ENCODE measurements at places on chromosomes 12 and 14.

- H3K27ac ChIP-seq: no peak overlapping the region
- H3K4me3 ChIP-seq: no peak overlapping the region
- no peaks in the 10 kb centered on the region for H3K36me3 ChIP-seq
- H3K4me1 ChIP-seq: no peaks in the 10 kb centered on the region
- DNase-seq: no peak
- H3K27me3 ChIP-seq: peaks cover 20% of the 10 kb centered on the region
Measured at GRCh38 chr12:49920241-49920914, 16.7 kb upstream of the FAIM2 start.

DNA sequence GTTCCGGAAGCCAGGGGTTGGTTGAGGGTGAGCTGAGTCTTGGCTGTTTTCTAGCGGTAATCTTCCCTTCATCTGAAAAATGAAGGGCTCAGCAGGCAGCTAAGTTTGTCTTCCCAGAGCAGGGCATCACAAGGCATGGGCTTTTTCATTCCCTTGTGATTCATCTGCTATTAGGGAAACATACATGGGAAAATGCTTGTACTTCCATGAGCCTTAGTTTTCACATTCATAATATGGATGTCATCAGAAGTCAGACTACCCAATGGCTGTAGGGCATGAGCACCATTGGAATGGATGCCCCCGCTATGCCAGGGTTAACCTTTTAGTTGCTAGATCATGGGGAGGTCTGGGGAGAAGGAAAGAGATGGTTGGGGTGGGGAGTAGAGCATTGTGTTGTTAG, 18.7 kb downstream of the HELB start:
- peak overlapping the region; percentile 67 for H3K27ac ChIP-seq
- peaks cover 31% of the 10 kb centered on the region for H3K4me1 ChIP-seq
- no peak overlapping the region for H3K4me3 ChIP-seq
- H3K27me3 ChIP-seq: no peaks in the 10 kb centered on the region
- H3K36me3 ChIP-seq: peaks cover 78% of the 10 kb centered on the region

GRCh38 chr12:42326541-42327226, 717 bp downstream of the PPHLN1 start:
- peak overlapping the region; percentile 98 for H3K4me3 ChIP-seq
- H3K36me3 ChIP-seq: peaks cover 23% of the 10 kb centered on the region
- H3K4me1 ChIP-seq: peaks cover 44% of the 10 kb centered on the region
- no peaks in the 10 kb centered on the region for H3K27me3 ChIP-seq

DNA sequence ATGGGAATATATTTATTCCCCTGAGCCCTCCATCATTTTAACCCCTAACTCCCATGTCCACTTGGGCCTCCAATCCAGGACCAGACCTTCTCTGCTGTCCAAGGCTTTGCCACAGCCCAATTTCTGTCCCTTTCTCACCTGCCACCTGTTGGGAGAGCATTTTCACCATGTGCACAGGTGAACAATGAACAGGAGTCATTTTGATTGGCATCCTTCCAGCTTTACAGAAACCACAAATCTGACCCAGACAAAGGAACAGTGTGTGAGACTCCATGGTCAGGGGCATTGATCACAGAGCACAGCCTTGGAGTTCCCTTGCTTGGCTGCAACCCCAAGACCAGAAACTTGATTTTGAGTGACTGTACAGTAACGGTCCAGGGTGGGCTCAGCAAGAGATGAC, 91.9 kb downstream of the CRACR2A start:
- no peaks in the 10 kb centered on the region for H3K27me3 ChIP-seq
- H3K4me1 ChIP-seq: peaks cover 1% of the 10 kb centered on the region
- H3K36me3 ChIP-seq: peaks cover 29% of the 10 kb centered on the region
- H3K27ac ChIP-seq: no peak overlapping the region
- DNase-seq: no peak
- H3K4me3 ChIP-seq: no peak overlapping the region

- H3K27ac ChIP-seq: no peak overlapping the region
- no peaks in the 10 kb centered on the region for H3K36me3 ChIP-seq
- DNase-seq: no peak
- peaks cover 8% of the 10 kb centered on the region for H3K27me3 ChIP-seq
- no peak overlapping the region for H3K4me3 ChIP-seq
Measured at GRCh38 chr14:87745507-87746118, 247.4 kb downstream of the GALC start.

GRCh38 chr14:53628732-53629430, 327.7 kb downstream of the BMP4 start:
- no peak for DNase-seq
- H3K27me3 ChIP-seq: no peaks in the 10 kb centered on the region
- H3K4me3 ChIP-seq: no peak overlapping the region
- H3K27ac ChIP-seq: no peak overlapping the region
- H3K36me3 ChIP-seq: no peaks in the 10 kb centered on the region
- no peaks in the 10 kb centered on the region for H3K4me1 ChIP-seq

- no peak overlapping the region for H3K27ac ChIP-seq
- no peak overlapping the region for H3K4me3 ChIP-seq
- peaks cover 19% of the 10 kb centered on the region for H3K4me1 ChIP-seq
Measured at GRCh38 chr12:53596920-53597363, 29.2 kb downstream of the ATF7 start.

- no peak overlapping the region for H3K4me3 ChIP-seq
- H3K36me3 ChIP-seq: no peaks in the 10 kb centered on the region
- H3K4me1 ChIP-seq: peaks cover 7% of the 10 kb centered on the region
- no peak overlapping the region for H3K27ac ChIP-seq
- no peaks in the 10 kb centered on the region for H3K27me3 ChIP-seq
Measured at GRCh38 chr12:92272061-92272964, 126.7 kb upstream of the BTG1 start.

DNA sequence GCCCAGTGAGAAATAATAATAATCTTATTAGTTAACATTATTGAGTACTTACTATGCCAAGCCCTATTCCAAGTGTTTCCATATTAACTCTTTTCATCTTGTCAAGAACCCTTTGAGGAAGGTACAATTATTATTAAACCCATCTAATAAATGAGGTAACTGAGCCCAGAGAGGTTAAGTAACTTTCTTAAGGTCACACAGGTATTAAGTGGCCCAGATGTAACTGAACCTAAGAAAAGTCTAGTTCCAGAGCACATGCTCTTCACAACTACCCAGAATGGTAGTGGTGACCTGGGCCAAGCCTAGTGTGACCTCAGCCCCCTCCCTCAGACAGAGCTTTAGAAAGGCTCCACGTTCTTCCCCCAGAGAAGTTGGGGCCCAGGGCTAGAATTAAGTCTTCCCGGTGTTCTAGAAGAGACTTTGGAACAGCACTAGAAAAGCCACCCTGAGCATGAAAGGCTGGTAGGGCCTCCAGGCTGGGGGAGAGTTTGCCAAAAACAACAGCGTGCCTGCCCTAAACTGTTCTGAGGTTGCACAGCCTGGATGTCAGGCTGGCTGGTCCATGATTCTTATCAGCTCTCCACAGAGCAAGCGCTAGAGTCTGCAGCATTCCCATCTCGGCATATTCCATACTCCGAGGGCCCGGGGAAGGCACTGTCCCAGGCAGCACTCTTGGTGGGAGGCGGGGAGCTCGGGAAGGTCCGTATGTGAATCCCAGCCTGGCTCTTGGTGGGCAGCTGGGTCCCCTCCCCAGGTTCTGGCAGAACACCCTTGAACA, 41.3 kb upstream of the CTDSP2 start:
- H3K27ac ChIP-seq: no peak overlapping the region
- peaks cover 16% of the 10 kb centered on the region for H3K27me3 ChIP-seq
- H3K4me3 ChIP-seq: no peak overlapping the region
- DNase-seq: no peak
- H3K36me3 ChIP-seq: peaks cover 2% of the 10 kb centered on the region
- H3K4me1 ChIP-seq: peaks cover 6% of the 10 kb centered on the region

Data from effector memory CD8-positive, alpha-beta T cell (primary cell).